ENCODE measurements at places on chromosomes 3 and 15.

GRCh38 chr3:184561913-184562877, 610 bp downstream of the EPHB3 start:
- DNase-seq, result no peak

- DNase-seq, result no peak
Observed at GRCh38 chr3:66761093-66761780, 236.9 kb upstream of the KBTBD8 start.

DNA sequence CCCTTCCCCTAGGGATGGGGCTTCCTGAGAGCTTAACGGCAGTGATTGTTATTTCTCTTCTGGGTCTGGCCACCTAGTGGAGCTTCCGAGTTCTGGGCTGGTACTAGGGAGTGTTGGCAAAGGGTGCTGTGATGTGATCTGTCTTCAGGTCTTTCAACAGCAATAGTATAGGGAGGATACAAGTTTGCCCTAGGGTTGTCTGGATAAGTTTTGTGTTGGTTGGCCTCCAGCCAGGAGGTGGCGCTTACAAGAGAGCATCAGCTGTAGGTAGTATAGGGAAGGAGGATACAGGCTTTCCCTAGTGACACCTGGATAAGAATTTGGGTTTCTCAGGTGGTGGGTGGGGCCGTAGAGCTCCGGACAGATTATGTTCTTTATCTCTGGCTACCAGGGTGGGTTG, 19.2 kb upstream of the CPOX start:
- DNase-seq, result no peak

DNA sequence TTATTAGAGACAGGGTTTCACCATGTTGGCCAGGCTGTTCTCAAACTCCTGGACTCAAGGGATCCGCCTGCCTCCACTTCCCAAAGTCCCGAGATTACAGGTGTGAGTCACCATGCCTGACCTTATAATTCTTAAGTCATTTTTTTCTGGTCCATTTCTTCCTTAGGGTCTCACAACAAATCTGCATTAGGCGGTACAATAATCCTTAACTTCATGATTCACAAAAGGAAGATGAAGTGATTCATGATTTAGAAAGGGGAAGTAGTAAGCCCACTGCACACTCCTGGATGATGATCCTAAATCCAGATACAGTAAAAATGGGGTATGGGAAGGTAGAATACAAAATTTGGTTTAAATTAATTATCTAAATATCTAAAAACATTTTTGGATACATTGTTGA, 45.0 kb upstream of the TKT start:
- DNase-seq, result no peak

DNA sequence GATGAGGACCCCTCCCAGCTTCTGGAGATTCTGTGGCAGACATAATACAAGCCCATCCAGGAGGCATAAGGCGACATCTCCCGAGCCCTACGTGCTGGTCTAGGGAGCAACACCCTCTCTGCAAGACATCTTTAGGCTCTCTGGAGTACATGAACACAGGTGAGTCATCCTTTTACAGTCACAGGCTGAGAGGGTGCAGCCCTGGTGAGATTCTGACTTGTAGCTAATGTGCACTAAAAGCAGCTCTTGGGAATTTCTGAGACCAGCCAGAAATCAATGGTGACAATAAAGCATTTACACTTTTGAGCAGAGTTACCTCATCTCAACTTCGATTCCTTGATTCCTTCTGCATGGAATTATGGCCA, 131.1 kb downstream of the XXYLT1 start:
- DNase-seq, result no peak

- DNase-seq, result no peak
Observed at GRCh38 chr3:129605922-129606635, 397 bp downstream of the PLXND1 start.

DNA sequence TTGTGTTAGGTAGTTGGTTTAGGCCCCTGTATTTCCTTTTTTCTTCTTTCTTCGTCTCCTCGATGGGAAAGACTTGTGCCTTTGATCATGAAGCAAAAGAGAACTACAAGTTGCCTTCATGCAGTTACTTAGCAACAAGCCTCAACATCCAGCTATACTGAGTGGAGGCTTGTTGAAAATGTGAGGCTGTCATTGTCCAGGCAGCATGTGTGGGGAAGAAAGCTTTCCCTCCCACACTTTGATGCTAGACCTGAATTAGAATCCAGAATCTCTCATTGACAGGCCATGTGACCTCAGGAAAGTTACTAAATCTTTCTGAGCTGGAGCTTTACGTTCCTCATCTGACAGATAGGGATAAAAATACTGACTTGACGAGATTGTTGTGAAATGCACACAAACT, 23.7 kb downstream of the IFT122 start:
- DNase-seq, result no peak

- no peak for DNase-seq
Observed at GRCh38 chr3:3127432-3128010, 781 bp downstream of the TRNT1 start.
